Camera-type eye (tissue), 1 donor: ENCODE measurements at places on chromosomes 7 and 10. TPM values are rescaled to one million over a fixed set of nuclear protein-coding genes. Genes with fewer than 3 reads are reported as not detected.

The C10orf67 gene
- total RNA-seq, result 0.11 TPM

The TMEM229A gene
- 1.9 TPM for total RNA-seq

The ANXA8 gene
- total RNA-seq, result 0.88 TPM

The TEX36 gene
- not detected for total RNA-seq

The CDK14 gene
- total RNA-seq, result 88.5 TPM

The OR6V1 gene
- total RNA-seq, result not detected

The EIF3B gene
- 116 TPM for total RNA-seq

The CCDC7 gene
- 66.3 TPM for total RNA-seq

The ZNF789 gene
- total RNA-seq, result 32.5 TPM

The FAM25A gene
- total RNA-seq, result not detected

The H2BK1 gene
- not detected for total RNA-seq

The PRSS37 gene
- total RNA-seq, result not detected

The CYP26C1 gene
- total RNA-seq, result 0.38 TPM

The POMZP3 gene
- total RNA-seq, result 6.3 TPM

The RGR gene
- total RNA-seq, result 38.2 TPM

The SPDYE1 gene
- total RNA-seq, result not detected

The EN2 gene
- total RNA-seq, result 0.11 TPM

The GNG11 gene
- total RNA-seq, result 17.9 TPM

The SLC18A2 gene
- total RNA-seq, result 7.0 TPM

The CAV2 gene
- total RNA-seq, result 38.8 TPM

The AKR1D1 gene
- not detected for total RNA-seq

The MYOZ1 gene
- total RNA-seq, result 18.0 TPM

The ATRNL1 gene
- 190 TPM for total RNA-seq

The WNT8B gene
- 0.16 TPM for total RNA-seq

The SLC13A1 gene
- not detected for total RNA-seq
